ENCODE measurements at places on chromosomes 2 and 18.

DNA sequence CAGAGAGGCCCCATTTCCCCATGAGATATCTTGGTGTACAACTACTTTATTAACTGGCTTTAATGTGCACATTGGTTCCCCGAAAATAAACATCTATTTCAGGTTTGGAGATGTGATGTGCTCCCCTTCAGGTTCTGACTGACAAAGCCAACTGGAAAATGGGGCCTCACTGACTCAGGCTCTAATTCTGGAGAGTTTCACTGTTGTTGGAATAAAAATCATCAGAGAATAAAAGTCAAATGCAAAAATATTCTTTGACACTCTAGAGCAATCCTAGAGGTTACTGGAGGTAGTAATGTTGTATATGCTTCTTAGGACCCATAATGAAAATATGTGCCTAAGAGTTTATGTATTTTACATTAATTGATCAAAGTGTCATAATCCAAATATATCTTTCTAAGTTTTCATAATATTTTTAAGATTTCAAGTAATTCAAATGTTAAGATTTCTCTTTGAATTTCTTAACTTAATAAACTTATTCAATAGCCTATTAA is 189.9 kb upstream of the COL3A1 start:
- no peak for DNase-seq

DNA sequence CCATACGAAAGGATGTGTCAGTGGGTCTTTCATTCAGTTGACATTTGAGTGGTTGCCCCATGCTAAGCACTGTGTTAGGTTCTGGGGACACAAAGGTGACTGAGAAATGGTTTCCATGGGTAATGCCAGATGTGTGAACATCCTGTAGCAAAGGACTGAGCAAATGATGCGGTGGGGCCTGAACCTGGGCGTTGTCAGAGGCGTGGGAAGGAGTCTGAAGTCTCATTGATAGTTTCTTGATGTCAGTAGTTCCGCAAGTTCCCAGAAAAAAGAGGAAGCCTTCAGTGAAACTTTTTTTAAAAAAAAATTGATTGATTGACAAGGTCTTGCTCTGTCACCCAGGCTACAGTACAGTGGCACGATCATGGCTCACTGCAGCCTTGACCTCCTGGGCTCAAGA is 56.9 kb downstream of the LIMS1 start:
- DNase-seq: no peak

- no peak for DNase-seq
Measured at GRCh38 chr18:59593291-59593717, 103.9 kb downstream of the CCBE1 start.

GRCh38 chr2:85134255-85134895 is 1.2 kb downstream of the TCF7L1 start:
- no peak for DNase-seq

DNA sequence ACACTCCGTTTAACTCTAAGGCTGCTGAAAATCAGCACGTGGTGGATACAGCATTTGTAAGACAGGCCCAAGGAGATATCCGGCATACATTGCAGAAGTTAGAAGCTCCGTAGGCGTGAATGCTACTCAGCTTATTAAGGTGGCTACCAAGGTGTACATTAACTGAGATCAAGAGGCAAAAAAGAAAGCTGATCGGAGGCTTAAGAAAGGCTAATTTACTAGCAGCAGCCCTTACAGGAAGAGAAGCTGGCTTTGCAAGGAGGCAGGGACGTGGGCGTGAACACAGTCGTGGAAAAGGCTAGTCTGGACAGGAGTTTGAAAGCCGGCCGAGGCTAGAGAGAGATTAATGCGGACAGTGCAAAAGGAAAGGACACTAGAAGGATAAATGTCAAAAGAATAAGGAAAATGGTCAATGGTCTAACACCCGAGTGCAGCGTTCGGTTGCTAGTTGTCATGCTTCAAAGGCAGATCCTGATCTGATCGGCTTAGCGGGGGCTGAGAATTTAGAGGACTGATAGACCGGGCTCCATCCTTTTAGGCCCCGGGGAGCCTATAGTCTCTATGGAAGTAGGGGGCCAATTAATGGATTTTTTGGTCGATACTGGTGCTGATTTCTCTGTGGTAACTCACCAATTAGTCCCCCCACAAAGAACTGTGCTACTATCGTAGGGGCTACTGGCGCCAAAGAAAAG is 45.6 kb upstream of the SELENOI start:
- no peak for DNase-seq

DNA sequence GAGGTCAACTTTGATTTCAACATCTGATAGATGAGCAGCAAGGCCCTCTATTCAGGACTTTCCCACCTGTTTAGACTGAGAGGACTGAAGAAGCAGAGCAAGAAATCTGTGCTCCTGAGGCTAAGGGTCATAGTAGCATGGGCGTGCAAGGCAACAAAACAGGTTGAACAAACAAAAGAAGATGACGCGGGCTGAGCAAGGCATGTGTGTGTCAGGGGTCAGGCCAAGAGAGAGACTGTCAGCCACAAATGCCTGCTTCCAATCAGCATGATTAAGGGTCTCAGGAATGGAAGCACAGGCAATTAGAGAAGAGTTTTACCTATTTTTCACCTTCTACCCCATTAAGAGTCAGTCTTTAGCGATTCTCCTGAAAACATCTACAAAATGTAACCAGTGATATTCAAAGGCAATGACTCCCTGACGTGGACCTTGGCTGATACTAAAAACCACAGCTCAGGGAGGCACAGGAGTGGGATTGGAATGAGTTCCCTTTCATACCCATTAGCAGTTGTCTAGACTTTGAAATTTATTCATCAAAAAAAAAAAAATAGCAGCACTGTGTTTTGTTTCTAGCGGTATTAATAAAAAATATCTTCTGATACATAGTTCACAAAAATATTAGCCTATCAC is 81.9 kb downstream of the DYNAP start:
- DNase-seq: no peak

DNA sequence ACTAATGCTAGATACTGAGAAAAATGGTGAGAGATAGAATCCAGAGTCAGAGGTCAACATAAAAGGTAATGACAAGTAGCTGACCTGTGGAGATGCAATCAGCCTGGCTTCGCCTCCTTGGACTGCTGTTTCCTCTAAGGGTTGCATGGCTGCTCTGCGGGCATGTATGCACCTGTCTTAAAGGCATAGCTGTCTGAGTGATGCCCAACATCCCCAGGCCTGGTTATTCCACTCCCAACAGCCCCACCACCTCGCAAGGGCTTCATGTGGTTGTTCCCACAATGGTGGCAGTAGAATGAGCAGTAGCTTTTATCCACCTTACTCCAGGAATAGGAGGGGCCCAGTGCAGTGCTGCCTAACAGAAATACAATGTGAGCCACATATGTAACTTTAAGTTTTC is 69.7 kb upstream of the ALK start:
- no peak for DNase-seq

GRCh38 chr2:58378152-58378551 is 137.0 kb upstream of the FANCL start:
- no peak for DNase-seq

DNA sequence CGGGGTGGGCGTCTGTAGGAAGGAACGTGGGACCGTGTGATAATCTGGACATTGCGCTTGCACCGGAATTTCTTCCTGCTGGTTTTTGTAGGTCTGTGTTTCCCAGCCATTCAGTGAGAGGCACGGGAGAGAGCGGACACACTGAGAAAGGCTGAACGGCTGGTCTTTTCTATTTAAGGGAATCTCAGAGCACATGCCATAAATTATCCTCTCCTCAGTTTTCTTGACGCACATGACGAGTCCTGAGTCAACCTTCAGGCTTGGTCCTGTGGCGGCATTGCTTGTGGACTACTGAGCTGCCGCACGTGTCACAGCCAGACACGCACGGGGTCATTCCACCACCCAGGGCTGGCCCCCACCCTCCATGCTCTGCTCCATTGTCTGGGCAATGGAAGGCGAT is 519.3 kb upstream of the ID2 start:
- DNase-seq: no peak

DNA sequence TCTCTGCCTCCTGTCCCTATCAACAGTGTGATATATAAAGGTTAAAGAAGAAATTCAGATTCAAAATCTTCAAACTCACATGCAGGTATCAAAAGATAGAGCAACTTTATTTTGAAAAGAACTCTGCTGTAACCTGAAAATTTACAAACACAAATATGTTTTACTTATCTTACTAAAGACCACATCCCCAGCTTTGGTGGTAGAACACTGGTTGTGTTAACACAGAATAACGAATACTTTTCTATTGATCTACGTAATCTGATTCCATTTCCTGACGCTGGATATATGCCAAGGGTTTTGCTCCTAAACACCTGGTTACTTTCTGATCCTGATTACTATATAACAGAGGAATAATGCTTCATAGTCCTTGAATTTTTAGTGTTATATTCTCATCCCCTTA is 23.1 kb upstream of the SLC39A10 start:
- DNase-seq: no peak

- DNase-seq: peak; percentile 44
Measured at GRCh38 chr18:12092398-12093229, 1.0 kb upstream of the ANKRD62 start.

DNA sequence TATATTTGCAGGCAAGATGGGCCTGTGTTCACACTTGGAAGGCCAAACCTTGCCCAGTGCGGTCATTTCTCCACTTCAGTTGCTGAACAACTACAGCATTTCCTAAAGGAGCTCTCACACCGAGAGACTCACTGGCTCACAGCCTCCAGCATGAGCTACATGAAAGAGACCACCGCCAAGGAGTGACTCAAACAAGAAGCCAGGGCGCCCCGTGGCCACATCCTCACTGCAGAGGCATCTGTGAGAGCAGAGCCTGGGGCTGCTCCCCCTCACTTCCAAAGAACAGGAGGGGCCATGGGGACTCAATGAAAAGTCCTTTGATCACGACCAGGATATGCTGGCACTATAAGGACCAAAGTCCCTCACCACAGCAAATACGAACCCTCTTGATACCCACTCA is 50.0 kb downstream of the TMEM163 start:
- no peak for DNase-seq

GRCh38 chr2:58035352-58035751 is 11.3 kb upstream of the VRK2 start:
- no peak for DNase-seq

DNA sequence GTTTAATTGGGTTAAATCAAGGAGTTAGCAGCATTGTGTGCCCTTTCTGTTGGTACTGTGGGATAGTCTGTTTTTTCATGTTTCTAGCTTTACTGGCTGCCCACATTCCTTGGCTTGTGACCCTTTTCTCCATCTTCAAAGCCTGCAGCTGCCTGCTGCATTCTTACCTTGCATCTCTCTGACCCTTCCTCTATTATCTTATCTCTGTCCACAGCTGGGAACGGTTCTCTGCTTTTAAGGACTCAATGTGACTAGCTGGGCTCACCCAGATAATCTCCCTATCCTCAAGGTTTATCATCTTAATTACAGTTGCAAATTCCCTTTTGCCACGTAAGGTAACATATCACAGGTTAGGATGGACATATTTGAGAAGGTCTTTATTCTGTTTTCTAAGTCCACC is 199.7 kb downstream of the KCNS3 start:
- DNase-seq: no peak

- no peak for DNase-seq
Measured at GRCh38 chr2:12416600-12416999, 300.1 kb upstream of the TRIB2 start.

- no peak for DNase-seq
Measured at GRCh38 chr18:21433436-21433835, 167.1 kb downstream of the ESCO1 start.

DNA sequence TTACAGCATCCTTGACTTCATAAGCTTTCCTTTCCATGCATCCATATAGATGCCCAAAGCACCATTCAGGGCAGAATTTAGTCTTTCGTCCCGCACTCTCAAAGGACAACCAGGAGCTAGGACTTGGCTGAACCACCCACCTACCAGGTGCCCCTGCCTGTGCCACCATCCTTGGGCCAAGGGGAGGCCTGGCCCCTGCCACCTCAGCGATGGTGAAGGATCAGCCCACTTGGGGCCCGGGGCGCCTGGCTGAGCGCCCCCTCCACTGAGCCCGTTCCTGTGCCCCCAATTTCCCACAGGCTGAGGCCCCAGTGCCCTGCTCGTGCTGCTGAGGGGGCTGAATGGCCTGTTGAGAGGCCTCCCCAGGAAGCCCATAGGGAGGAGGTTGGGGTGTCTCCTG is 33.3 kb upstream of the ALPP start:
- DNase-seq: no peak

- DNase-seq: no peak
Measured at GRCh38 chr2:74772046-74772445, 61.9 kb upstream of the HK2 start.

DNA sequence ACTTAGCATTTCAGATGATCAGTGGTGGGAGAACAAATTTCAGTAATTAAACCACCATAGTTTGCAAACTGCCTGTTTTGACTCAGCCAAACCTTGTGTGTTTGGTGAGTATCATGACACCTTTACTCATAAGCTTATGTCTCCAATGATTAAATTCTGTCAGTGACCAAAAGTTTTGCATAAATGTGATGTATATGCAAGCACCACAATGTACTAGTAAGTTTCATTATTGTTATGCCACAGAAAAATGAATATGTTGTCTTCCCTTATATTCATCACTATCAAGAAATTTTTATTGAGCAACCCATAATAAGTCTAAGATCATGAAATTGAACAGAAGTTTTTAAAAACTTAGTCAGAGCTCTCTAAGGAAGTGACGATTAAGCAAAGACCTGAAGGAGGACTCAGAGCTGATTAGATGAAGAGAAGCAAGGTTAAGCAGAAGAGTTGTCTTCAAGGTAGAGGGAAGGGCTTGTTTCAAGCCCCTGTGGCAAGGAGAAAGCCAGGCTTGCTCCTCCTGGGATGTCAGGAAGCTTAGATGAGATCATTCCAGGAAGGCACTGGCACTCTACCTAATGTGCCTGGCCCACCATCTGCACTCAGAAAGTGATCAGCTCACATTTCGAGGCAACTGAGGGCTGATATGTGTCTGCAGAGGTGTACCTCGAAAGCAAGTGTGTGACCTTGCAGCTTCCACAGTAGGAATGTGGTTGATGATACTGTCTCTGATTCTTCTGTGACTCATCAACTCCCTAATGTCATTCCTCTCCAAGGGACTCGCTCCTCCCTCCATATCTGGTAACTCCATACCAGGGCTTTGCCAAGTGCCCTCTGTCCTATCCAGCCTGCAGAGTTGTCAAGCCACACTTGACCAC is 54.7 kb downstream of the KCTD18 start:
- DNase-seq: no peak

DNA sequence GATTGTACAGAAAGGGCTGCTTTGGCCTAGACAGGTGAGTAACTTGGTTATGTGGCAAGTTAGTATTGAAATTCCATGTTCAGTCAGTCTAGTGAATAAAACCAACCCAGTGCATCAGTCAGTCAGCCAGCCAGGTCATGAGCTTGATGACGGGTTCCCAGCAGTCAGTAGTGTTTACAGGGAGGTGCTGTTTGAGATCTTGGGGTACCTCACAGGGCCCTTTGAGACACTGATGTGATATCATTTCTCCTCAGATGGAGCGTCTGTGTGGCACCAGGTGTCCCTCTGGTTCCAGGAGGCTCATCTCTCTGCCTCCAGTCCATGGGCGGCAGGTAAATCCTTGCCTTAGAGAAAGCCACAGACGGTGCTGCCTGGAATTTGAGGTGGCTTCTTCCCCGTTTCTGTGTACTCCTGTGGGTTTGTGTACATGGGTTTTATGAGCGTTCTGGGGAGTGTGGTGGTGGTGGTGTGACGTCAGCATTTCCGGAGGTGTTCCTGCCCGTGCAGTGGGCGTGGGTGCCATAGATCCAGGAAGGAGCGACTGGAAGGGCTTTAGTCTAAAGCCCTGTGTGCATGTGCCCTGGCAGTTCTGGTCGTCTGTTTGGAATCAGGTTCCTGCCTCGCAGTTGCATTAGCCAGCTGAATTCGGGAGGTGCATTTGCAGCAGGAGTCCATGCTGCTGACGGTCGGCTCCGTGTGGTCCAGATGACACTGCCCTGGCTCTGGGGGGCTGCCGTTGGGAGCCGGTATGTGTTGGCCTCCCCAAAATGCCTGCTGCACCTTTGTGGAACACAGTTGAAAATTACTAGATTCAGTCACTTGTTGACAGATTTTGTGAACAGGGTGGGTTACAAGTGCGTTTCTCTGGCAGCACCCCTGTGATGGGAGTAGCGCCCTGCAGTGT is 2.1 kb downstream of the CTDP1 start:
- DNase-seq: no peak

Measured in COR-L47 (cell line).